GM03348 (cell line): ENCODE measurements at places on chromosomes 11 and 22.

DNA sequence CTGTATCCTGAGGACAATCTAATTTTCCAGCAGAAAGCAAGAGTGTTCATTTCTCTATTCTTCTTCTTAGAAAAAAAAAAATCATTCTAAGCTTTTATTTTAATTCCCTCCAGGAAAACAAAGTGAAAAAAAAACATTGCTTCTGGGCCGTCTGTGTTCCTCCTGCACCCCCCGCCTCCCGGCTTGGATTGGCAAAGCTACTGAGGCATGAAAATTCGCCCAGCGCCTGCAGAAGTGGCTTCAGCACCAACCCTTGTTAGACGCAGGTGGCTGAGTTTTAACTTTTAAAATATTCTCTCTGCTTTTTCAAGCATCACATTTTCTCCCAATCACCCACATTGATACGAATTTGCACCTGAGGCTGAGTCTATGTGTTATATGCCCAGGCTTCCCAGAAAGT lies 401.6 kb downstream of the BRD1 start:
- no peak for DNase-seq

DNA sequence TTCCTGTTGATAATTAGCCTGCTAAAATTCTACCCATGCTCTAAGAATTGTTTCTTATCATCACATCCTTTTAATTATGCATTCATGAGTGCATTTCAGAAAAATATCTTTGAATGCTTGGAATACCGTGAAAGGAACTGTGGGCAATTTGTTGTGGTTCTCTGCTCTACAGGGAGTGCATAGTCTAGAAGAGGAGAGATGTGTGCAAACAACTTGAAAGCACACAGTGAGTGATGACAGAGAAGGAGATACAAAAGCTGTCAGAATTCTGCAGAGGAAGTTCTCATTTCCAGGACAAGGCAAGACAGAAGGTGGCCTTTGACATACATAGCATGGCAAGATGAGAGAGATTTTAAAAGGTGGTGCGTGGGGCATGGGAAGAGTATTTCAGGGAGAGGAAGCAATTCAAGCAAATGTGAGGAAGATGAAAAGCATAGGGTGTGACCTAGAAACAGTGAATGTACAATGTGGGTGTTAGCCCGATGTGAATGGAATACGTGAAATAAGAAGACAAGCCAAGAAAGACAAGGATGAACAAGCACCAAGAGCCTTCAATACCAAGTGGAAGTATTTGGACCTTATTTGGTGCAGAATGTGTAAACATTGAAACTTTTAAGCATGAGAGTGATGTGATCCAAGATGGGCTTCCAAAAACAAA lies 5.0 kb downstream of the MMP8 start:
- no peak for DNase-seq

DNA sequence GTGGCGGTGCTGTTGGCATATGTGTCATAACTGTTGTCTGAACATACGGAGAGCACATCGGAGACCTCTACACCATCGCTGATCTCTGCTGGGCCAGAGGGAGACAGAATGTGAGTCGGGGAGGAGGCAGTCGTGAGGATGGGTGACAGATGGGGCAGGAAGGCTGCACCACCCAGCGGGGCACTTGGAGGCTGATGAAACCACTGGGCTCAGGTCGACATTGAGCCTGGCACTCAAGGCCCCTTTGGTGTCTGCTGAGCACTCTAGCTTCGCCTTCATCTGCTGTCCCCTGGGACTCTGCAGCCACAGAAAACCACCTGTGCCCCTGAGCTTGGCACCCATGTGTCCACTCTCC lies 2.5 kb upstream of the KLHL35 start:
- DNase-seq: no peak

- peak; percentile 16 for DNase-seq
Measured at GRCh38 chr11:29263971-29264682, 752.7 kb downstream of the KCNA4 start.
